Fibroblast of lung (primary cell): ENCODE measurements at places on chromosomes 2 and 18. TPM values are rescaled to one million over a fixed set of nuclear protein-coding genes. Genes with fewer than 3 reads are reported as not detected.

DNA sequence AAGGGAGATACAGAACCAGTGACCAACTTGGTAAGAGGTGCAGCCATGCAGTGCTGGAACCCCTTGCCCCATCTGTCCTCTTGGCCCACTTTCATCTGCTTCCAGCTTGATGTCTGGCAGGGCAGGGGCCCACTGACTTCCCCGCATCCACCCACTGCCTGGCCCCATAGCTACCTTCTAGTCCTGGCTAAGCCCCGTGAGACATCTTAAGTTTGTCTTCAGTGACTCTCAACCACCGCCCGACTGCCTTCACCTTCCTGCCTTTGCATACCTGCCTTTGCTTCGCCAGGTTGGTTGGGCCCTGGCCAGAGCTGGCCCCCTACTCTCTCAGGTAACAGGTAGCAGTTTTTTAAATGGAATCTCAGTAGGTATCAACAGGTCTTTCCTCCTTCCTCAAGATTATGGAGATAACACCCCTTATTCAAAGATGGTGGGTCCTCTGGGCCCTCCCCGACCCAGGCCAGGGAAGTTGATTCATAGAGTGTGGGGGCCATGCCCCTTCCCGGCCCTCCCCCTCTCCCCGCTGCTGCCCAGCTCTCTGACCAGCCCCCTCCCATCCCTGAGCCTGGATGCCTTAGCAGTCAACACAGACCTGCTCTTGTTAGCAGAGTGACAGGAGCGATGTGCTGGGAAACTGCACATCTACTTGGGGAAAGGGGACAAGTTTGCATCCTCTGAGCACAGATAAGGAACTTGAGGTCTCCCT lies 2.8 kb downstream of the ARID5A start:
- H3K27ac ChIP-seq = no peak overlapping the region
- H3K4me3 ChIP-seq = no peak overlapping the region
- H3K27me3 ChIP-seq = no peaks in the 10 kb centered on the region
- no peaks in the 10 kb centered on the region for H3K36me3 ChIP-seq
- no peak for DNase-seq

C2orf72 gene
- 0.33 TPM in 1 of 2 replicates, not detected in the other for total RNA-seq

DNA sequence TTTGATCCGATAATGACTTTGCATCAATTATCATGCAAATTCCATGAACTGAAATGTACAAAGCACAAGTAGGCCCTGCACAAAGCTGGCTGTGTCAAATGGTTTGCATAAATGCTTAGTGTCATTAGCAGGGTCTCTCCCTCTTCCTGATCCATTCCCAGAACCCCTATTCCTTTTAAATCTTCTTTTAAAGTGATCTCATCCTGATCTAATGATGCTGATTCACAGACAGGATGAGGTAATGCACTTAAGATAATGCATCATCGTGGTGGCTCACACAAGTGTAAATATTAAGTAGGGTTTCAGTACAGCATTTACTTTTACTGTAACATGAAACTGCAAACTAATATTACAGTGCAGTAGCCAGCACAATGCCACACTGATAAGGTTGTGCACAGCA lies 304.8 kb upstream of the SOX11 start:
- H3K36me3 ChIP-seq = no peaks in the 10 kb centered on the region
- H3K27me3 ChIP-seq = no peaks in the 10 kb centered on the region
- H3K27ac ChIP-seq = no peak overlapping the region
- DNase-seq = peak; percentile 68
- no peak overlapping the region for H3K4me3 ChIP-seq

DNA sequence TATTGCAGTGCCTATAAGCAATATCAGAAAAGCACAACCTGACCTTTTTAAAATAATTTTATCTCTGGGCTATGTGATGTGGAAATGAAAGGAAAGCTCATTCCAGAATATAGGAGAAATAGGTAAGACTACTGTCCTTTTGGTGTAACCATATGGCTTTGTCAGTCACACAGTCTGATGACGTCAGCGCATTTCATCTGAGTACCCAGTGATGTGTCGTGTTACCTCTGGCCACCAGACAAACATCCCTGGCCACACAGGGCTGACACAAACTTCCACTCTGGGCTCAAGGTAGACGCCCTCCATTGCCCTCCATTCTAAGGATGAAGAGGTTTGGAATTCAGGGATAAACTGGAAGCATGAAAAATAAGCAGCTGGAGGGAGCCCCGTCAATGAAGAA lies 506.7 kb downstream of the CMPK2 start:
- no peak overlapping the region for H3K27ac ChIP-seq
- no peaks in the 10 kb centered on the region for H3K36me3 ChIP-seq

DNA sequence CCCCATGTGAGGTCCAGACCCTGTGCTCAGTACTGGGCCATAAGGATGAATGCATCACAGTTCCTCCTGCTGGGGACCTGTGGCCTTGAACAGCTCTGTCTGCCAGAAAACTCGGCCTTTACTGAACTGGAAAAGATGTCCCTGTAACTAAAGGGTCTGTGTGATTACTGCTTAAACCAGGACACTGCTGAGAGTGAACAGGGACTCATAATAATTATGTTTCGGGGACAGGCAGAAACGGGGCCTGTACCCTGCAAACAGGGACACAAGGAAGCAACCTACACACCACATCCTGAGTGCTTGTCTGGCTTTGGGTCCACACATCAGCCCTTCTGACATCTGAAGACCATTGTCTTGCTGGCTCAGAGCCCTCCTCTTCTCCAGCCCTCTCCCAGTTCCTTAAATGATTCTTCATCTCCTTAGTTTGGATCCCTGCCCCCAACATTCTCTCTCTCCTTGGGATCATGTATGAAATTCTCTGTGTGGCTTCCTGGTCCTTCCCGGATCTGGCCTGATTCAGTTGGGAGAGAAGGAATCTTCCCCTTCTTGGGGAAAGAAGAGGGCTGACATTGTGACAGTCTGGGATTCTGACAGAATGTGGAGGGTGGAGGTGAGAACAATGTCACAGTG lies 248.0 kb downstream of the MYCN start:
- no peak overlapping the region for H3K27ac ChIP-seq

- no peaks in the 10 kb centered on the region for H3K27me3 ChIP-seq
- H3K4me3 ChIP-seq = no peak overlapping the region
- no peaks in the 10 kb centered on the region for H3K4me1 ChIP-seq
- peak; percentile 77 for DNase-seq
- no peak overlapping the region for H3K27ac ChIP-seq
Measured at GRCh38 chr2:104758199-104758620, 95.7 kb upstream of the POU3F3 start.

DNA sequence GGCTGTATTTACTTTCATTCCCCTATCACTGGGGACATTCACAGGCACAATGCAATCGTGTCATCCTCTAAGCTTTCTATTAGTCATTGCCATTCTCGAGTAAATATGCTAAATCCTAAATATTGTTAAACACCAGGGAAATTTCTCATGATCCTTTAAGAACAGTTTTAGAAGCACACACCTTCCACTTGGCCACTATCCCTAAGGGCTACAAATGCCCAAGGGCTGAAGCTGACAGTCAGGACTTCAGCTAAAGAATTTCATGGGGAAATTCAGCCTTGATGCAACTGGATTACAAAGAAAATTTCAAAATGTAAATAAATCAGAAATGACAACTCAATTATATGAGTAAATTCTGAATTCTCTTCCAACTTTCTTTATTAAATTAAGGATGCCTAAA lies 163.1 kb upstream of the PID1 start:
- H3K27me3 ChIP-seq = no peaks in the 10 kb centered on the region
- no peak overlapping the region for H3K4me3 ChIP-seq
- no peak for DNase-seq
- no peak overlapping the region for H3K27ac ChIP-seq

DCDC2C gene
- total RNA-seq = not detected in 2 replicates
